ENCODE measurements at places on chromosomes 4 and X. TPM values are rescaled to one million over a fixed set of nuclear protein-coding genes. Genes with fewer than 3 reads are reported as not detected.

DNA sequence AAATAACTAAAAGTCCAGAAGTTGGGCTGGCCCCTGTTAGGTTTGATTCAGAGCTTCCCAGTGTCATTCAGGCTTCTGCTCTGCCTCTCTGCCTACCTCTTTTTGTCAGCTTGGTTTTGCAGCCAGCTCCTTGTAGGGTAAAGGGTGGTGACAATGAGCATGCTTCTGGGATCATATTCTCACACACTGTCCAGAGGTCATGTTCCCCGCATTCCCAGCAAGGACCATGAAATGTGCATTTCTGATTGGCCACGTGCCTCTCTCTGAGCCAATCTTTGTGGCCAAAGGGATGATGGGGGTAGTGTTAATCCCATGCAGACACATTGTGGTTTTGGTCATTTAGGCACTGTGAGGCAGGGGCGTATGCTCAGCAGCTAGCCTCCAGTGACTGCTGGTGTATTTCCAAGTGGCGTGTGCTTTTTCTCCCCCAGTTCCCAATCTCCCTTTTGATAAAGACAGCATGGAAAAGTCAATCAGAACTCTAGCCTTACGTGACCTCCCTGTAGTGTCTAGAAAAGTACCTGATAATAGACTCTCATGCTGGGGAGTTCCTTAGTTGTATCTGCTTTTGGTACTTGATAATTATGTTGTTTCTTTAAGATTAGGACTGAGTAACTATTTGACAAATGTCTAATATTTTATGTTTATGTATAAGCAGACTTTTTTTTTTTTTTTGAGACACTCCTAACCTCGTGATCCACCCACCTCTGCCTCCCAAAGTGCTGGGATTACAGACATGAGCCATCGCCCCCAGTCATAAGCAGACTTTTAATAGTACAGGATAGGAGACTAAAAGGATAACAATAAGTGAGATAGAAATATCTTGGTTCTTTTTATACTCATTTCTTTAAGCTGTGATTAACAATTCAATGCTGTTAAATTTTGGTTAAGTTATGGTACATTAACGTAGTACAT lies 57.8 kb downstream of the KIAA0232 start:
- DNase-seq = no peak

The MAGEA3 gene
- not detected for total RNA-seq

The RNF150 gene
- total RNA-seq = 0.13 TPM

The MGAT4D gene
- total RNA-seq = not detected

- no peak for DNase-seq
Observed at GRCh38 chr4:21113496-21114223, 413.4 kb downstream of the PACRGL start.

The ZNF595 gene
- 8.6 TPM for total RNA-seq
